ENCODE measurements at places on chromosomes 1 and 21.

DNA sequence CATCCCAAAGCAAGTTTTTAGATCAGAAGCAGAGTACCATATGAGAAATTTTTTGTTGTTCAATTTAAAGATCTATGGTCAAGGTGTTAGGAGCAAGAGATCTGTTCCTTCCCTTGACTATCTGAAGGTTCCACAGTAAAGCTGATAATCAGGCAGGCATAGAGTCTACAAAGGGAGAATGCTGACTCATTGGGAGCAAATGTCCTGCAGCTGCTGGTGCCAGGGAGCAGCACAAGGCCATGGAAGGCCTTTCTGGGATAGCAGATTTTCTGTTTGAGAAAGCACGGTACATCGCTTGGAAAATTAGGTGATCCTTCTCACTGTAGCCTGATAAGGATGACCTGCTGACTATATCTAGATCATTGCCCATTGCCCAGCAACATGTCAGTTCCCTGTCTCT lies 210.1 kb upstream of the C1orf87 start:
- DNase-seq = no peak

DNA sequence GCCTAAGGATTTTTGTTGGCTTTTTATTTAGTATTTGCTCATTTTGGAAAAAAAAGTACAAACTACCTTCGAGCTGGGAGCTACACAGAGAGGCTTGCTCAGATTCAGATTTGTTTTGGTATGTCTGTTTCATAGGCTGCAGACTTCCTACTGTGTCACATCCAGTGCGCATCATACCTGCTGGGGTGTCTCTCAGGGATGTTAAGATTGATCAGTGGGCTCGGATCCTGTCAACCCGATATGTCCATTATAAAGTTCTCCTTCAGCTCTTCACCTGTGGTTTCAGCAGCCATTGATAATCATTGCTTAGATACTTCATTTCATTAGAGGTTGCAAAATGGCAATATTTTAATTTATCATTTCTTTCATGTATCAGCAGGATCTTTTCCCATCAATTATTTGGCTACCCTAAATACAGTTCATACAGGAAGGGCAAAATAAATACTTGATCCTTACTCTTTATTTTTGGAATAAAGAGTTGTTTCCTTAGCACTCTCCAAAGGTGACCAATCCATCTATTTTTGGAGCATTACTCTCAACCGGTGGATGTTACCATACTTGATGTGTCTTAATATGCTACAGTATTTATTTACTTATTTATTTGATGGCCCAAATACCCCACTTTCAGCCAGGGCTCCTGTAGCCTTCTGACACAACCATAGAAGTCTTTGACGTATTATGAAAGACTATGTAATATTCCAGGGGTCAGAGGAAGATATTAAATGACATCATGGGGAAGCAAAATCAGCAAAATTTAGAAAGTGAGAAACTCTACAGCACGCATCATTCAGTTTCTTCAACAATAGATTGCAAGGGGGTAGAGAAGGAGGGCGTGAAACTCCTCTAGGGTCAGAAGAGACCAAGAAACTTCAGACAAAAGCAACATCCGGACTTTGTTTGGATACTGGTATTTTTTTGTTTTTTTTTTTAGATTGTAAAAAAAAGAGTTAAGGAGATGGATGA lies 55.3 kb upstream of the HNRNPU start:
- DNase-seq = no peak

DNA sequence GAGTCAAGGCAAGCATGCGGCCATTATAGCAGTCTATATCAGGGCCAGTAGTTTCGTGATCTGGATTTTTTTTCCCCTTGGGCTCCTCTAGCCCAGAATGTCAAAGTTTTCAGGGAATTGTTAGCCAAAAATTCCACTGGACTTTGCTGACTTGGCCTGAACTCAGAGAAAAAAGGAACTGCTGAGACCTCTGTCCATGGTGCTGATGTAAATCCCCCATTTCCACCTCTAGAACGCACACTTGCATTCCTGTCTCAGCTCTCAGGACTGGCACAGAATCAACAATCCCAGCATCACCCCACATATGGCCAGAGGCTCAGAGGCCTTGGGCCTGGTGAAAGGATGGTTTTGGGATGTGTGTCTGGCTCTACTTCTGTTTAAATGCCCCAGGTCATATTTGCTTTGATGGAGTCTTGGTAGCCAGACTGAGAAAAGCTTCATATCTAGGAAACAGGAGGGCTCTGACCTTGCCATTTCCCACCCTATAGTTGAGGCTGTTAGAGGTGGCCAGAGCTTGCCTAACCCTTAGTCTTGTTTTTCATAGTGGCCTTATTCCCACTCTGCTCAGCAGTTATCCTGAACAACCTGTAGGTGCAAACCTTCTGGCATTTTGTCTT lies 16.9 kb upstream of the EFCAB14 start:
- peak; percentile 84 for DNase-seq

GRCh38 chr1:247409869-247410544 lies 6.0 kb upstream of the NLRP3 start:
- no peak for DNase-seq

DNA sequence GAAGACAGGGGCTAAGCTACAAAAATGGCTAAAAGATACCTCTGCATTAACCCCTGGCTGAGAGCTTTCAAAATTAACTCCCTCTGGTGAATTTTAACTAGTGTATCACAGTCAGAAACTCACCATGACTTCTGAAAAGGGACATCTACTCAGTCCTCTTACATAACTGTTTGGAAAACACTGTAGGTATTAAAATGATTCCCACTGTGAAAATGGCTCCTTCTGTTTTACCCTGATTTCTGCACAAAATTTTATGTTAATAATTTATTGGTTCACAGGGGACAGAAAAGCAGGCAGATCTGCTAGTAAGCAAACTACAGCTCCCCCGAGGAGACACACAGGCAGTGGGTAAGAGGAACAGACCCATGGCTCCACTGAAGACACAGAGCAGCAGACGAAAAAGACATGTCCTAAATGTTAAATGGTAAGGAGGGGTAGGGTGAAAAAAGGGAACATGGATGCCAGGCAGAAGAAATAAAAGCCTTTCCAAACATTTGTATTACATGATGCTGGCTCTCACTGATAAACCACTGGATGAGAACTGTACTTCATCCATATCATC lies 111.7 kb downstream of the SLC45A1 start:
- no peak for DNase-seq

DNA sequence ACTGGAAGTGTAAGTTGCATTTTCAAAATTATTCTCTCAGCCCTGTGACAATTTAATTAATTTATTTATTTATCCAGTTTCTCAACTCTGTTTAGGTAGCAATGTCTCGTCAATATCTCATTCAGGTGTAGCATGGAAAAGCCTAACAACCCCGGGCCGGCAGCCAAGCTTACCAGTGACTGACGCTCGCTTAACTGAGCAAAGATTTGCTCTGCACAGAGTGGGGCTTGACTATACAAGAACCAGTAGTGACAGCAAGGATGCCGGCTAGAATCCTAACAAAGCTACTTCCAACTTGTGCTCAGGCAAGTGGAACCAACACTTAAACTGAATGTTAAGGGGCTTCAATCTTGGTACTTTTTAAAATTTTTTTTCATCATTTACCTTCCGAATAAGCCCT lies 80.9 kb upstream of the ESRRG start:
- DNase-seq = no peak

GRCh38 chr1:20665726-20666125 lies 4.6 kb upstream of the DDOST start:
- no peak for DNase-seq

GRCh38 chr1:9643351-9644256 lies 7.9 kb upstream of the PIK3CD start:
- DNase-seq = no peak

DNA sequence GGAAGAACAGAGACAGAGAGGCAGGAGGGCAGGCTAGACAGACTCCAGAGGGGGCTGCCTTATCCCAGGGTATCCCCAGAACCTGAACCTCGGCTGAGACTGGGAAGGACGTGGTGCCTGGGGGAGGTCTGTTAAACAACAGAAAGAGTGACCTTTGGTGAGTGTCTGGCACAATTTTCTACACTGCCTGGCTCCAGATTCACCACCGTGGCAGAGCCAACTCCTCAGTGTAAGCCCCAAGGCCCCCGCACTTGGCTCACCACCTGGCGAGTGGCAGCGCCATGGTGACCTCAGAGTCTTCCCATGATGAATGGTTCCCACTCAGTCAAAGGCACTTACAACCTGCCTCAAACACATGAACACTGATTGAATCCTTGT lies 6.5 kb downstream of the RD3 start:
- DNase-seq = no peak

DNA sequence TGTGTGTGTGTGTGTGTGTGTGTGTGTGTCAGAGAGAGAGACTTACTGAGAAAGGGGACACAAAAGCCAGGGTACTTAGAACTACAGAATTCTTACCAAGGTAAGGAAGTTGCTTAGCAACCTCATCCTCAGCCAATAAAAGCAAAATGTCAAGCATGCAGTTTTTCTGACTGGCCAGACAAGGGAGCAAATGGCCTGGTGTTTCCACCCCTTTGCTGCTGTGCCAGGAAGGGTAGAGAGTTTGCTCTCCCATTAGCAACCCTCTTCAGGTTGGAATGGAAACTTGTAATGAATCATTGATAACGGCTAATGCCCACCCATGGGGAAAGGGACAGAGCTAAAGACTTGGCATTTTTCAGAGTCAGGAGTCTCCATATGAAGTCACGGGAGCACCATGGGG lies 10.6 kb downstream of the RXRG start:
- DNase-seq = no peak

DNA sequence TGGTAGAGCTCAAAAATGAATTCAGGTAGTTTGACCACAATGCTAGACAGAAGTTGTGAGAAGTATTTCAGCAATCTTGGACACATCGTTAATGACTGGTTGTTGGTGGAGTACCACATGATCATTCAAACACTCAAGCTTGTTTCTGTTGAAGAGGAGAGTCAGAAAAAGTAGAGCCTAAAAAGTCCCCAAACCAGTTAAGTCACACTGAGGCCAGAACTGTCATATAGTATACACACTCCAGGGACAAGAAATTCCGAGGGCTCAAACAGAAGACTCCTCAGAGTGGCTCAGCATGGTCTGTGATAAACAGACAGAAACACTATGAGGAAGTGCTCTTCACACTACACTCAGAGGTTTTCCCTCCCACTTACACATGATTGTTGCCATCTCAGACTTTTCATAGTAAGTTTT lies 5.8 kb downstream of the TRIM33 start:
- peak; percentile 61 for DNase-seq

- DNase-seq = no peak
These were observed 331.8 kb downstream of the NEGR1 start for GRCh38 chr1:71950579-71950978.

- DNase-seq = no peak
These were observed 105.2 kb upstream of the TSPAN2 start for GRCh38 chr1:115194506-115194905.

DNA sequence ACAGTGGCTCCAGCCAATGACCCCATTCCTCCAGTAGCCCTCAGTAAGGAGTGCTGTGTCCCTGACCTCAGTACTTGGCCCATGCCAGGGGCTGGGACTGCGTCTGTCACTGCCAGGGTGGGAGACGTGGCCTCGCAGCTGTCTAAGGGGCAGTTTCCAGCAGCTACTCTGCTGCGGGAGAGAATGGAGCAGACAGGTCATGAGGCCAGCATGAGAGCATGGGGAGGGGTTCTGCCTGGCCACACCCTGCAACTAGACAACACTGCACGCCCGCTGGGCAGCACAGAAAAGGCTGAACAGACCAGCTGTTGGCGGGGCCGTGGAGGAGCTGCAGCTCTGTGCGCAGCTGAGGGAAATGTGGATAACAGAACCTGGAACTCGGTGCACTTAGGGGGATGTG lies 91.6 kb upstream of the COL6A1 start:
- no peak for DNase-seq

Measured in hematopoietic multipotent progenitor cell treated with erythropoietin and hydrocortisone succinate and interleukin-3 and kit ligand, for 6 days (in vitro differentiated cells).